Left lung (tissue), 14 donors: ENCODE measurements at places on chromosomes 2 and 18. TPM values are rescaled to one million over a fixed set of nuclear protein-coding genes. Genes with fewer than 3 reads are reported as not detected.

- no peak for DNase-seq
These were observed 52.9 kb downstream of the REL start for GRCh38 chr2:60934165-60934722.

DNA sequence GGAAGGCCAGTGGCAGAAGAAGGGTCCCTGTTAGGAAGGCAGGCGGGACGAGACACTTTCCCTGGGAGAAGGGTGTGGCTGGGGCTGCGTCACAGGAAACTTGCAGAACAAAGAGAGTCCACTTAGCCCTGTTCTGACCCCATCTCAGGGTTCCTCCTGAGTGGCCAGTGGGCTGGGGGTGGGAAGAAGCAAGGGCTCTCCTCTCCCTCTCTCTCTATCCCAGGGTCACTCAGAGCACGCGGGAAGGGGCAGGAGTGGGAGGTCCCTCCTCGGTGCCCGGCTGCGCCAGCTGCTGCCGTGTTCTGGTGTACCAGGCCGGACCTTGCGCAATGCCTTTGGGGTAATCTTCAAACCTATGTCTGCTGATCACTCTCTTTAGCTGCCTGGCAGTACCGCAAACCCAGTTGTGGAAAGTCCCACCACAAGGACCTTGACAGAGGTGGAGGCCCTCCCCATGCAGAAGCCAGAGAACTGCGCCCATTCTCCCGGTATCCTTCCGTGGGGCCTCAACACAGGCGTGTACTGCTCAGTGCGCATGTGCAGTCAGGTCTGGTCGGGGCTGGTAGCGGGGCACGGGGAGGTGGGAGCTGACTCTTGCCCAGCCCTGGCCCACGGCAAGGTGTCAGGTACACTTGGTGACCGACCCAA is 47.8 kb upstream of the ST3GAL5 start:
- peak; percentile 80 for DNase-seq

DNA sequence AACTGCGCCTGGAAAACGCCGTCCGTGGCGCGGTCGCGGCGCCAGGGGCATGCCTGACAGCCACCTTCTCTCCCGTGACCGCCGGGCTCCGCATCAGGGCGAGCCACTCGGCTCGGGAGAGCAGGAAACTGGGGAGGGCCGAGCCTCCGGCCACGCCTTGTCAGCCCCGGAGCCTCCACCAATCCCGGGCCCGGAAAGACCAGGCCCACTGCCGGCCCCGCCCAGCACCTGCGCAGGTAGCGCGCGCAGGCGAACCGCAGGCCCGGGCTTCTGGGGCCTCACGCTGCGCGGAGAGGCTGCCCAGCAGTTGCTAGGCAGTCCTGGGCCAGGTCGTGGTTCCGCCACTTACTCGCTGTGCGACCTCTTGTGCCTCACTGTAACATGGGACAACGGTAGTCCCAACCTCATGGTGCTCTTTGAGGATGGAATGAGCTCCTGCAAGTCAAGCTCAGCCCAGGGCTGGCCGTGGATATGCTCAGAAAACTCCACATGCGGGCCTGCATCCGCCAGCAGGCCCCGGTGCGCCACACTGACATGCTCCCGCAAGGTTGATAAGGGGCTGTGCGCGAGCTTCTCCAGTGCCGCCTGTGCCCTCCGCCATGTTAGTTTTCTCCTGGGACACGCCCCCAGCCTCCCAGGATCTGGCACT is 97.1 kb downstream of the INHBB start:
- peak; percentile 67 for DNase-seq

Gene DNAJC27
- total RNA-seq, result 4.9 TPM

DNA sequence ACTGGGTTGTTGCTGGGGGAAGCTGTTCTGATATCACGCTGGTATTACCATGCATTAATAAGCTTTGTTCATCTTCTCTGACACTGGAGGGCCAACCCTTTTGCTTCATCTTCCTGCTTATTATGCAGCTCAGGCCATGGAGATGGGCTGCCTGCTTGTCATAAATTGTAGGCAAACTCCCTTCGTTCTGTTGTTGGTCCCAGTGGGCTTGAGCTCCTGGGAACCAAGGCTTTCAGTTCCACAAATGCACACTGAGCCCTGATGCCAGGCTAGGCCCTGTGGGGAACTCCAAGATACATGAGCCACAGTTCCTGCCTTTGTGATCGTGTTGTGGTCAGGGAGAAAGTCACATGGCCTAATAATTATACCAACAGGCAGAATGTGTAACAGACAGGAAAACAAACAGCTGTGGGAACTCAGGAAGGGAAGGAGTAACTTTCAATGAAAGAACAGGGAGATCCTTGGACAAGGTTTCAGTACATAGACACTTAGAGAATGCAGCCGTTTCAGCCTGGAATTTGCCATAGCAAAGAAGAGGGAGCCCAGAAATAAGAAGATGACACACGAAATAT is 49.0 kb upstream of the BCL2L11 start:
- no peak for DNase-seq

DNA sequence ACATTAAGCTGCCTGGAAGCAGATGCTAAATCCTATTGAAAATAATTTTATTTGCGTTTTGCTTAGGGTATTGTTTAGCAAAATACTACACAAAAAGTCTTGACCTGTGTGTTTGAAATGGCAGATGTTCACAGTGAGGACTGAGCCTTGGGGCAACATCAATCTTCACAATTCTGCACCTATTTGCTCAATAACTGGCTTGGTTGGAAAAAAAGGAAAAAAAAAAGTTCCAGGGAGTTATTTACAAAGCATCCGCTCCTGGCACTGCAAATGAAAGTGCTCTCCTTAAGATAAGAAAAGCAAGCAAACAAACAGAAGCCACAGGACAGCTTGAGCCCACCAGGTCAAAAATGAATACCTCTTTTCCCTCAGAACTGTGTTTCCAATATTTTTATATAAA is 77.7 kb downstream of the MAP2 start:
- DNase-seq, result no peak
